NCI-H146 (cell line): ENCODE measurements at places on chromosomes 1 and 21.

DNA sequence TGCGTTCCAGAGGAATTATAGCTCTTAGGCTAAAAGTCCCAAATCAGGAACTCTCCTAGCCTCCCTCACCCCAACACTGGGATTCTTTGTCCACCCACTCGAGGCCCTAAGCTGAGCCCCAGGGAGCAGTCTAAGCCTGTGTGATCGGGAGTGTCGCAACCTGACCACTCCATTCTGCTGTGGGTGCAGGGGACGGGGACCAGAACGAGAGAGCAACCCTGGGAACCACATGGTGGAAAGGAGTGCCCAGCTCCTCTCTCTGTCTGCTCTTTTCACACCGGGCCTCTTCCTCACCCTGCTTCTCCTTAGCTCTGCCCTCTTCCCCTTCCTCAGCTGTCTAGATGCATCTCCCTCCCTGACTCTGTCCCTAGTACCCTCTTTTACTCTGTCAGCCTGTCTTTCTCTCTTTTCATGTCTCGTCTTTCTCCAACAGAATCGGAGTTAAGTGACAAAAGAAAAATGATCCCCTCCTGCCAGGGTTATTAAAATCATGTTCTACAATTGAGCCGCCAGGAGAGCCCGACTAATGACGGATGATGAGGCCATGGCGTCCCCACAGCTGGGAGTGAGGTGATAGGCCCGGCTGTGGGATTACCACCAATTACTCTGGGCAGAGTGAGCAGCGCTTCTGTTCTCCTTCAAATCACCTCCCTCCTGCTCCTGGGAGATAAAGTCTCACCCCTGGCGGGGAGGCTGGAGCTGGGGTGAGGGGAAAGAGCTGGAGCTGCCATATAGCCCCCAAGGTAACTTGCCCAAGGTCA lies 34.5 kb upstream of the CSF3R start:
- DNase-seq, result peak; percentile 27

- no peak for DNase-seq
These were observed 8.0 kb downstream of the NR5A2 start for GRCh38 chr1:200035397-200035955.

DNA sequence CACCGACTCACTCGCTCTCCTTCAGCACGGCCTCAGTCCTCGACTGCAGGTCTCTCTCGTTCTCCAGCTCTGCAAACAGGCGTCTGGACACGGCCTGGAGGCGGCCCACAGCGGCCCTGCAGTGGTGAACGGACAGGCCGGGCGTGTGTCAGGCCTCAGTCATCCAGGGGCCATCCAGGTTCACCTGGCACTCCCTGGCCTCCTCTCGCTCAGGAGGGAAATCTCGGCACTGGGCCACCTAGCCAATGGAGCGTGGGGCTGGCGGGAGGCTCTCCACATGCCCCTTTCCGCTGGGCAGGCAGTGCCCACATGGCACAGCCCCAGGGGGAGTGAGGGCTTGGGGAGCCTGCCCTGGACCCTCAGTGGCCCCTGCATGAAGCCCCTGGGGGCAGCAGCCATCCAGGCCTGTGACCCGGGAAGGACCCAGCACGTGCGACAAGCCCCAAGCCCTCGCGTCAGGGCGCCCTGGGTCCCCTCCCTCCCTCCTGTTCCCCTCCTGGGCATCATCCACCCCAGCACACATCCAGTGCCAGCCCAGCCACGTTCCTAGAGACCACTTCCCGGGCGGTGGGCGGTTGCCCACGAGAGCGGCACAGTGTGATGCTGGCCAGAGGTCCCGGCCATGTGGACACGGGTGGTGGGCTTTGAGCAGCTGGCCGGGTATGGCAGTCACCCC lies 18.1 kb downstream of the CFAP74 start:
- DNase-seq, result no peak

DNA sequence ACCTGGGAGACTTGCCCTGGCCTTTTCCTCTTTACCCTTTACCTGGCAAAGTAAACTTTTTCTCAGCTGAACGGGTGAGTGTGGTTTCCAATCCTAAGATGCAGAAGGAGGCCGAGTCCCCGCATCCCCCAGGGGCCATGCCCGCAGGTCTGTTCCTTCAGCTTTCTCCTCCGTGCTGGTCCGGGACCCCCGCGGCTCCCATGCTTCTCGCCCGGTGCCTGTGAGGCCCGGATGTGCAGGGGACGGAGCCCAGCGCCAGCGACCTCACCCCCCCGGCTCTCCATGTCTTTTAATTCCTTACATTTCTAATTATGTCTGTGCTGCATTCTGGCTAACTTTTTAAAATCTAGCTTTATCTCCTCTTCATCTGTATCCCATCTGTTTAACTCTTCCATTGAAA lies 21.5 kb upstream of the SCYL3 start:
- DNase-seq, result no peak

GRCh38 chr1:108048301-108049177 lies 83.6 kb upstream of the VAV3 start:
- no peak for DNase-seq
